ENCODE measurements at places on chromosomes 13 and 19. TPM values are rescaled to one million over a fixed set of nuclear protein-coding genes. Genes with fewer than 3 reads are reported as not detected.
A peak's percentile ranks its signal among the peaks of the same experiment; 100 is the strongest.

ITPKC gene
- total RNA-seq: 28.0 TPM

CDX2 gene
- total RNA-seq: not detected

SLC46A3 gene
- total RNA-seq: 7.5 TPM

SGCG gene
- total RNA-seq: 5.5 TPM

ZNF177 gene
- total RNA-seq: 11.5 TPM

DNA sequence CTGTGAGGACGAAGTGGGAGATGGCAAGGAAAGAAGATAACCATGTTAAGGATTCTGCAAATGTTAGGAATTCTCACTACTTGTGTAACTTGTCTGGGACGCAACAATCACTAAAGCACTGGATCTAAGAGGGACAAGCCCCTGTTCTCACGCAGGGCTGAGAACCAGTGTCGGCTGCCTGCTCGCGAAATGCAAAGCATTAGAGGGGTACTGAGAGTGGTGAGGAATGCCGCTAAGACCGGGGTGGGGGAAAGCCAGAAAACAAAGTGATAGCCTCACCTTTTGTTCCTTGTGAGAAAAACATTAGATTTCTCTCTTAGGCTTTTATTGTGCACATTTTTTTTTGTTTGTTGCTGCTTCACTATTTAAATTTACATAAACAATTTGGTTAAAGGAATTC is 241.9 kb downstream of the ABCC4 start:
- no peak for DNase-seq

DNA sequence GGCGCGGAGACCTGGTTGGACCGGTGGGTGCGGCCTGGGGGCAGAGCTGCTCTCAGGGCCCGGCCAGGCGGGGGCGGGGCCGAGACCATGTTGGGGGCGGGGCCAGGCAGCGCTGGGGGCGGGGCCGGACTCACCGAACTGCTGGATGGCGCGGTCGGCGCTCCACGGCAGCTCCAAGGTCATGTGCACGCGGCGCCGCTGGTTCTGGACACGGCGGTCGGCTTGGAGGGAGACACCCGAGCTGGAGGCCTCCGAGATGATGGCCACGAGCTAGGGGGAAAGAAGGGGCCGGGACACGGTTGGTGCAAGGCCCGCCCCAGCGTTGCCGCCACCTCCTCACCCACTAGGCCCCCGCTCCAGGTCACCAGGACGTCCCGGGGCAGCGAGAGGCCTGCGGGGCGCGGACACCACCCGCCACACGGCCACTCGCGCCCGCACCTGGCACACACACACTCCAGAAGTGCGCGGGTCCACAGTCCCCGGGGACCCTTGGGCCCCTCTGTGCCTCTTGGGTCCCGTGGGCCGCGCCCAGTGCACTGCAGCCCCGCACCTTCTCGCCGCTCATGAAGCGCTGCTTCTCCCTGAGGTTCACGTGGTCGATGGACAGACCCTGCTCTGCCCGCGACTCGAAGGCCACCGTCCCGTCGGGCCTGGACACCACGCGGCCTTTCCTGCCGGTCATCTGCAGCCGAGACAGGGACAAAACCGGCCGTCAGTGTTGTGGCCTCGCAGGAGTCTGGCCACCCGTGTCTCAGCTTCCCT is 8.7 kb downstream of the GPX4 start:
- no peak for DNase-seq

DNA sequence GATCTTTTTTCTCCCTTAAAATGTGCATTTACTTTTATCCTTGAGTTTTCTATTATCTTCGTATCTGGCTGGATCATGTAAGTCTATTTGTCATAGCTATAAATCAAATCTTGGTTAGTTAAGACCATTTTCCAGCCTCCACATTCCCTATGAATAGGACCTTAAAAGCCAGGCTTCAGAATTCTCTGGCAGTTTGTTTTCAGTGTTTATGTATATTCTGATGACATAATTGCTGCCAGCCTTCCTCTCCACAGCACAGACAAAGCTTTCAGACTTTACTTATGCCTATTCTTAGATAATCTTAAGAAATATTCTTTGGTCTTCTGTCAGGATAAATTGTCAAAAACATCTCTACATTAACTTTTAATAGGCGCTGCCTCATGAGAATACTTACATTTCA is 870.8 kb upstream of the SPRY2 start:
- no peak for DNase-seq

DNA sequence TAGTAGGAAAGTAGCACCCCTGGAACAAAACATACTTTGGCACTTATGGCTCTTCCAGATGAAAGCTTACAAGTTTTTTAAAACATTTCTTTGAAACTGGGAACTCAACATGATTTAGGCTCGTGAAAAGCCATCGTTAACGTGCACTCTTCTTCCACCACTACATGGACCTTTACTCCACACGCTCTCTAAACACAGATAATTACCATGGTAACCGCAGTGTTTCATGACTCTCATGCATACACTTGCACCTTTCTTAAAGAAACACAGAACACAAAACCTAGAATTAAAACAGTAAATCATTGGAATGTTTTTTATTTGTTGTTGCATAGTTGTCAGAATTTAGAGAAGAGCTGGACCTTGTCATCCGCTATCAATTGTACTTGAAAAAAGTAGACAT is 154.3 kb downstream of the FGF9 start:
- peak; percentile 82 for DNase-seq

- peak; percentile 56 for DNase-seq
These were observed 3.2 kb downstream of the PDS5B start for GRCh38 chr13:32589471-32589870.

- DNase-seq: no peak
These were observed 122.0 kb downstream of the OLFM4 start for GRCh38 chr13:53150568-53150967.

GRCh38 chr19:44807652-44808462 is 1.0 kb upstream of the BCAM start:
- peak; percentile 82 for DNase-seq

Measured in lung (tissue), 17 donors.